ENCODE measurements at places on chromosomes 16 and 17.

DNA sequence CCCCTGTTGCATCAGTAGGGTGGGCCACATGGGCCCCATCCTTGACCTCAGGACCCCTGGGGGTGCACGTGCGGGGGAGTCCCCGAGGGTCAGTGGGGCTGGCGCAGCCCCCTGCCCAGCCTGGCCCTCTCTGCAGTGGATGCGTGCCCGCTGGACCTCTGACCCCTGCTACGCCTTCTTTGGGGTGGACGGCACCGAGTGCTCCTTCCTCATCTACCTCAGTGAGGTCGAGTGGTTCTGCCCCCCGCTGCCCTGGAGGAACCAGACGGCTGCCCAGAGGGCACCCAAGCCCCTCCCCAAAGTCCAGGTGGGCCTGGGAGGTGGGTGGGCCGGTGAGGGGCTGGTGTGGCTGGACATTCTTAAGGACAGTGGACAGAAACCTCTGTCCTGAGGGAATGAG is 35.9 kb downstream of the MGAT5B start:
- DNase-seq, result no peak

- DNase-seq, result no peak
These were observed 41.6 kb upstream of the IRX6 start for GRCh38 chr16:55282441-55282840.

GRCh38 chr16:68612996-68613395 is 32.1 kb upstream of the CDH3 start:
- no peak for DNase-seq

DNA sequence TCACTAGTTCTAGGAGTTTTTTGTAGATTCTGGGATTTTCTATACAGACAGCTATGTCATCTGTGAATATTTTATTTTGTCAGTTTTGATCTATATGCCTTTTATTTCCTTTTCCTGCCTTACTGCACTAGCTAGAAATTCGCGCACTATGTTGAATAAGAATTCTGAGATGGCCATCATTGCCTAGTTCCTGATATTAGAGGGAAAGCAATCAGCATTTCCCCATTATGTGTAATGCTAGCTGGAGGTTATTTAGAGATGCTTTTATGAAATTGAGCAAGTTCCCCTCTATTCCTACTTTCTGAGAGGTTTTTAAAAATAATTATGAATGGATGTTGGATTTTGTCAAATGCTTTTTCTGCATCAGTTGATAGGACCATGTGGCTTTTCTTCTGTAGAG is 23.8 kb downstream of the MPRIP start:
- no peak for DNase-seq

DNA sequence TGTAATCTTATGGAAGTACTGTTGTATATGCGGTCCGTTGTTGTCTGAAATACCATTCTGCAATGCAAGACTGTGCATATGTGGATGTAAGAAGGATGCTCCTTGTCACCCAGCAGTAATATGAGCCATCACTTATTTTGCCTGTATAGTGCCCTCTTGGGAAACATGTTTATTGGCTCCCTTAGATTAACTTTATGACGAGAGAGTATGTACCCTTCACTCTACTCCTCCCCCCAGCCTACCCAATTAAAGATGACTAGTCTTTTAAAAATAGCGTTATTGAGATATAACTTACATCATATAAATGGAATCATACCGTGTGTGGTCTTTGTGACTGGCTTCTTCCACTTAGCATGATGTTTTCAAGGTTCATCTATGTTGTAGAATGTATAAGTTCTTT is 33.6 kb downstream of the FTO start:
- no peak for DNase-seq

DNA sequence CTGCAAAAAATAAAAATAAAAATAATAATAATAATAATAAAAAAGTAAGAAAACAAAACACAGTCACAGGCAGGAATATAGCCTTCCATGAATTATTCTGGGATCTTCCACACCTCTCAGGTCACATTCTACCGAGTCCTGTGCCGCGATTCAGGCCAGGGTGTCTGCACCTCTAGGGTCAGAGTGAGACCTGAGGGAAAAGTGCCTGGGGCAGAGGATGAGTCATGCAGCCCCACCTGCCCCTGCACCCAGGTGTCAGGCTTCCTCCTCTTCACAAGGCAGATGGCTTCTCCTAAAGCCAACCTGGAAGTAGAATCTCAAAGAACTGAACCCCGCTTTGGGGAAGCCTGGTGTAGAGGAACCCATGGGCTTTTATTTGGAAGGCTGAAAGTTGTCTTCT is 283.7 kb downstream of the CPPED1 start:
- DNase-seq, result no peak

DNA sequence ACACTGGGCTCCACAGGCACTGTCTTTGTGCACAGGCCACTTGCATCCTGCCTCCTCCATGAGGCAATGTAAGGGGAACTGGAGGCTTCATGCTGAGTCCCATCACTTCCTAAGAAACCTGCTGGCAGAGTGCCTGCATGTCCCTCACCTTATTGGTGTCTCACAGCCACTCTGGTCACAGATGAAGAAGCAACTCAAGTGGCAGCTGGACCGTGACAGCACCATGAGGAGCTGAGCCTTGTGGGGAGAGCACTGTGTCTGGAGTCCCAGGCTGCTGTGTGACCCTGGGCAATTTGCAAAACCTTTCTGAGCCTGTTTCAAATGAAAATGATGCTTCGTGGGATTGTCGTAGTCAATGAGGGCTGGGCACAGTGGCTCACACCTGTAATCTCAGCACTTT is 19.5 kb downstream of the ANKRD40 start:
- DNase-seq, result no peak

GRCh38 chr16:70422543-70422942 is 16.4 kb downstream of the ST3GAL2 start:
- no peak for DNase-seq

Data from NCI-H1105 (cell line).